ENCODE measurements at places on chromosomes 11 and 22. TPM values are rescaled to one million over a fixed set of nuclear protein-coding genes. Genes with fewer than 3 reads are reported as not detected.
A peak's percentile ranks its signal among the peaks of the same experiment; 100 is the strongest.

GRCh38 chr11:111285189-111286091 lies 12.9 kb upstream of the POU2AF3 start:
- peaks cover 5% of the 10 kb centered on the region for H3K4me1 ChIP-seq
- H3K27ac ChIP-seq, result no peak overlapping the region
- DNase-seq, result no peak
- H3K4me3 ChIP-seq, result no peak overlapping the region
- H3K27me3 ChIP-seq, result peaks cover 3% of the 10 kb centered on the region

DNA sequence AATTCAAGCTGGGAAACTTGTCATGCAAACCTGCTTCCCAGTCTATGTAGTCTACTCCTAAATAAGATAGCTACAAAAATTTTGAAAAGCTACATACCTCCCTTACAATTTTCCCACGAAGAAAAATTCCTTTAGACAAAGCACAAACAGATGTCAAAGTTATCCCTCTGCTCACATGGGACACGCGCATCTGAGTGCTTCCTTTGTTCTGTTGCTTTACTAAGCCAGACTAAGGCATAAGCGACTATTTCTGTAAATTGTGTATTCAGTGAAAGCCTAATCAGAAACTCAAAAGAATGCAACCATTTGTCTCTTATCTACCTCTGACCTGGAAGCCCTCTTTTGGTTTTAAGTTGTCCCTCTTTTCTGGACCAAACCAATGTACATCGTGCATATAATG lies 583.7 kb upstream of the B3GAT1 start:
- H3K4me3 ChIP-seq, result no peak overlapping the region
- H3K4me1 ChIP-seq, result peaks cover 21% of the 10 kb centered on the region
- DNase-seq, result no peak
- H3K27ac ChIP-seq, result no peak overlapping the region
- no peaks in the 10 kb centered on the region for H3K36me3 ChIP-seq

DNA sequence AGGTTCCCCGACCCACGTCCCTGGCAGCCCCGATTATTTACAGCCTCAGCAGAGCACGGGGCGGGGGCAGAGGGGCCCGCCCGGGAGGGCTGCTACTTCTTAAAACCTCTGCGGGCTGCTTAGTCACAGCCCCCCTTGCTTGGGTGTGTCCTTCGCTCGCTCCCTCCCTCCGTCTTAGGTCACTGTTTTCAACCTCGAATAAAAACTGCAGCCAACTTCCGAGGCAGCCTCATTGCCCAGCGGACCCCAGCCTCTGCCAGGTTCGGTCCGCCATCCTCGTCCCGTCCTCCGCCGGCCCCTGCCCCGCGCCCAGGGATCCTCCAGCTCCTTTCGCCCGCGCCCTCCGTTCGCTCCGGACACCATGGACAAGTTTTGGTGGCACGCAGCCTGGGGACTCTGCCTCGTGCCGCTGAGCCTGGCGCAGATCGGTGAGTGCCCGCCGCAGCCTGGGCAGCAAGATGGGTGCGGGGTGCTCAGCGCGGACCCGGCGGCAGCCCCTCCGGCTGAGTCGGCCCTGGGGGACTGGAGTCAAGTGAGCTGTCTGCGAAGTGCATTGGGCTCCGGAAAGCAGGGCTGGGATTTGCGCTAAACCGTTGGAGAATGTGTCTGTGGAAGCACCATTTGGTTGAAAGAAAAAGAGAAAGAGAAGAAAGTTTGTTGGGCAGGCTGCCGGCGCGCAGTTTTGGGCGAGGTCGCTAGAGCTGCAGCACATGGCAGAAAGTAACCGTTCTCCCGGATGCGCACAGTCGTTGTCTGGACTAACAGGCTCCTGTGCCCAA lies at the start of gene CD44:
CD44 (plus strand) TSS at position 229 of the 779 bp plus-strand sequence; CDS start at position 362, 133 bp downstream.
- H3K4me1 ChIP-seq, result peaks cover 13% of the 10 kb centered on the region
- no peak within 1 kb of the TSS for H3K27ac ChIP-seq
- peak; percentile 14 for DNase-seq

DNA sequence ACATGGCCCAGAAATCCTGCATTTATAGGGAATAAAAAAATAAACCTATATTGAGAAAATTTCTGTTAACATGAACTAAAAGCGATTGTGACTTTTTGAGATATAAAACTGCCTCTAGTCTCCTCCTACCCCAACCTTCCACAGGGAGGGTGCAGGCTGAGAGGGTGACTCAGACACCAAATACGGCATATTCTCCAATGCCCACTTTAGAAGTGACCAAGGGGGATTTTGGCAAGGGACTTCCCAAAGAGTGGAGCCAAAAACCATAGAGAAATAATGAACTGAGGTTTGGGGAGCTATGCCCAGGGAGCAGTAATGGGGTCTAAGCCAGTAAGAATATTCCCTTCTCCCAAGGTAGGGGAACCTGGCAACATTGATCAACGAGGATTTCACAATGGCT lies 124.9 kb upstream of the ZC3H12C start:
- H3K27me3 ChIP-seq, result no peaks in the 10 kb centered on the region
- no peak for DNase-seq
- H3K36me3 ChIP-seq, result no peaks in the 10 kb centered on the region
- no peak overlapping the region for H3K4me3 ChIP-seq
- peaks cover 23% of the 10 kb centered on the region for H3K4me1 ChIP-seq
- no peak overlapping the region for H3K27ac ChIP-seq

DNA sequence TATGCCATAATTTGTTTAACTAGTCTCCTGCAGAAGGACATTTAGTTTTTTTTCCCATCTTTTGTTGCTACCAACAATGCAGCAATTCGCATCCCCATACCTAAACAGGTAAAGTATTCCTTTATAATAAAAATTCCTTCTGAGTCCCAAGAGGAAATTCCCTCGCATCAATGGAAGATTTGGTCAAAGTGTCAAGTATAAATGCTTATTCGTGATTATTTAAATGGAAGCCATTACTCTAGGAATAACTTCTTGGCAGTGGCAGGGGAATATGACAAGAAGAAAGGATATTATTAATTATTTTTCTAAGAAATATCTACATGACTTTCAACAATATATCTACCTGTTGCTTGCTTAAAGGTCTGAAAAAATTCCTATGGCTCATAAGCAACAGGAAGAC lies 25.6 kb downstream of the RNF141 start:
- H3K4me3 ChIP-seq, result no peak overlapping the region
- no peak for DNase-seq
- peaks cover 28% of the 10 kb centered on the region for H3K4me1 ChIP-seq
- no peak overlapping the region for H3K27ac ChIP-seq
- peaks cover 3% of the 10 kb centered on the region for H3K36me3 ChIP-seq

- no peak overlapping the region for H3K27ac ChIP-seq
- H3K4me3 ChIP-seq, result no peak overlapping the region
- H3K36me3 ChIP-seq, result peaks cover 3% of the 10 kb centered on the region
- peaks cover 26% of the 10 kb centered on the region for H3K4me1 ChIP-seq
- DNase-seq, result no peak
These were observed 24.1 kb downstream of the LARGE1 start for GRCh38 chr22:33896154-33896553.

DNA sequence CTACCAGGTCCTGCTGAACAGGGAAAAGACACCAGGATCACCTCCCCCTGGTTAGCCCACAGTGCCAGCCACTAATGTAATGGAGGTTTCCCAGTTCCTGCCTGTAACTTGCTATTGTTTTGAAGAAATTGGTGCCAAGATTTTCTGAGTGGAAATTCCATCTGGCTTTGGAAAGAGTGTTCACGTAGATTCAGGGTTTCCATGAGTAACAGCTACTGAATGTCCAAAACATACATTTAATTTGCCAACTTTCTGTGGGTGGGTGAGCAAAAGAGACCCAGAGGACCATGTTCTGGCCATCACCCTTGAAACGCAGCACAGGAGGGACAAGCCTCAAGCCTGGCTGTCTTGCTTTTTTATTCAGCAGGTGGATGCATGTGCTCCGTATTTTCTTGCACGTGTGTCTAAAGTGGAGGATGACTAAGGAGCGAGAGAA lies 8.8 kb upstream of the DKK3 start:
- no peaks in the 10 kb centered on the region for H3K36me3 ChIP-seq
- H3K27me3 ChIP-seq, result peaks cover 3% of the 10 kb centered on the region
- no peak overlapping the region for H3K27ac ChIP-seq
- peaks cover 24% of the 10 kb centered on the region for H3K4me1 ChIP-seq

DNA sequence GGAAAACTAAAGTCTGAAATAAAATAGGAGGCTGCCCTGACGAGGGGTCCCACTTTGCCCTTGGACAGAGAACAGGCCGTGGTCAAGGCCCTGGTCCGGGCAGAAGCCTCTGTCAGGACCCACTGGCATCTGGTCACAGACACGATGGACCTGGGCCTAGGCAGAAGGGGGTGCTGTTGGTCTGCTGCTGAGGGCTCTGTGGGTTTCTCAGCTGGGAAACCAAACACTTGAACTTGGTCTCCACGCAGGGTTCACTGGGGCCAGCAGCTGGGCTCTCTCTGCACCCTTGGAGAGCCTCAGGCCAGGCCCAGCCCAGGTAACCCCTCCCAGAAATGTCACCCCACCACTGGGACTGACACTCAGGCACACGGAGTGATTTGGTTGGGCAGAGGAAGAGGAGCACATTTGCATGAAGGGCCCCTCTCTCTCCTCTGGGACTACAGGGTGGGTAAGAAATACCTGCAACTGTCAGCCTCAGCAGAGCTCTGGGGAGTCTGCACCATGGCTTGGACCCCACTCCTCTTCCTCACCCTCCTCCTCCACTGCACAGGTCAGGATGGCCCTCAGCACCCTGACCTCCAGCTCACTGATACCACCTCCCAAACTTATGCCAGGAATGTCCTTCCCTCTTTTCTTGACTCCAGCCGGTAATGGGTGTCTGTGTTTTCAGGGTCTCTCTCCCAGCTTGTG lies 48.1 kb upstream of the TOP3B start:
- no peak for DNase-seq
- H3K27me3 ChIP-seq, result peaks cover 6% of the 10 kb centered on the region
- peaks cover 11% of the 10 kb centered on the region for H3K4me1 ChIP-seq

Gene OR2AG1
- not detected for total RNA-seq

Gene OR52M1
- not detected for total RNA-seq

Gene CD3E
- not detected for total RNA-seq

Gene RIMBP3C
- total RNA-seq, result 1.4 TPM

Gene SLC5A1
- not detected for total RNA-seq

Gene INS
- total RNA-seq, result not detected

Gene BTBD18
- total RNA-seq, result not detected

Gene RIMBP3B
- total RNA-seq, result 0.63 TPM

Gene MMP11
- 10.8 TPM for total RNA-seq

Measured in neural crest cell (in vitro differentiated cells).